Spinal cord (tissue), 10 donors: ENCODE measurements at places on chromosomes 6 and 20. TPM values are rescaled to one million over a fixed set of nuclear protein-coding genes. Genes with fewer than 3 reads are reported as not detected.

C6orf52 gene
- polyA plus RNA-seq, result 7.6 TPM

RHAG gene
- polyA plus RNA-seq, result 0.27 TPM

- DNase-seq, result no peak
Measured at GRCh38 chr6:163370464-163371117, 43.9 kb upstream of the QKI start.

DNA sequence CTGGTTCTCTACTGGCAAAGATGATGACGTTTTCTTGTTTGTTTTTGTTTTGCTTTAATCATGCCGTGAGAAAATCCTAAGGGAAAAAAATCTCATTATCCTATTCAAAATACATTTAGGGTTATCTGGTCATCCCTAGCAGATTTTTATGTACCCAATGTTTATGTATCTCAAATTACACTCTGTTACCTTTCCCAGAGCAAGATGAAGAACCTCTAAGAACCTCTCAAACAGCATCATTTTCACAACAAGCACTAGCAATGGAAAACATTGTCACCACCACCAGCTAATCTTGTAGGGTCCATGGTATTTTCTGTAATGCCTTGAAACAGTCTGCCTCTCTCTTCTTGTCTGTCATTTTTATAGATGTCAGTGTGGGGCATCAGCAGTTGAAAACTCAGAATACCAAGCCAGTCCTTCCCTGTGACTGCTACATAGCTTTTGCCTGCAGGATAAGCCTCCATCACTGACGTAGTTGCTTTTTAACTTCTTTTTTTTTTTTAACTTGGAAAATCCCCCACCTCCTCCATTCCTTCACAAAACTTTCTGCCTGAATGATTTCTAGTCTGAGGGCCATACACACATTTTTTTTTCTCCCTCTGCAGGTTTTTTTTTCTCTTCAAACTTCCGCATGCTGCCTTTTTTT, 2.4 kb upstream of the SNAP25 start:
- DNase-seq, result no peak

- no peak for DNase-seq
Measured at GRCh38 chr6:39686976-39687375, 38.2 kb downstream of the KIF6 start.

DNA sequence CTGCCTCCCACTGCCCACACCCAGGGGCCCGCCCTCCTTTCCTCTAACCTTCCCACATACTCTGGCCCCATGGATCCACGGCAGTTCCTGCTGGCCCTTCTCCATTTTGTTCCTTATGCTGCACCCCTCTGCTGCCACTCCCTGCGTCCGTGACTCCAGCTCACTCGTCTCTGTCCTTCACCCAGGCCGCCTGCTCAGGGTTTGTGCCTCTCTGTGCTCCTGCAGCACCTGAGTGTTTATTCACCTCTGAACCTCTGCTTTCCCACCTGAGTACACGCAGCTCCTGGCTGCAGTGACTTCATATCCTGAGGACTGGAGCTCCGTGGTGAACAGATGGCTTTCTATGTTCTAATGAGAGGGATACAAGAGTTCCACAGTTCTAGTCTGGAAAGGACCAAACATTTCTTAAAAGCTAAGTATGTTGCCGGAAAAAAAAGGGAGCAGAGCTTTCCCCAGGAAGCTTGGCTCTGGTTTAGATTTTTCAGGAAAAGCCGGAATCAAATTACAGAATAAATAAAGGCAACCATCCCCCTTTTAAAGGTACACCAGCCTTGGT, 1.5 kb upstream of the GNRH2 start:
- no peak for DNase-seq

DNA sequence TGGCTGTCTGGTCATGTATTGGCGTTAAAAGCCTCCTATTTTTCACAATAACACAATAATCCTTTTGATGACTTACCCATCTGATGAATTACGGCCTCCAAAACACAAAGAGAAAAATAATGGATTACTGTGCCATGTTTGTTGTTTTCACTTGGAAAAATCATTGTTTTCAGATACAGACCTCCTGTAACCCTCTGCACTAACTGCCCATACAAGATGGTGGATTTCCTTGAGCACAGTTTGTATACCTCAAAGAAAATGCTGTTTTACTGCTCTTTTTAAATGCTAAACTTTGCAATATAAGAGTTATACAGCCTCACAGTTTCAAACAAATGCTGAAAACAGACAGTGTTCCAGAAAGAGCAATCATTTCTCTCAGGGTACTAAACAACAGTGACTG, 61.0 kb downstream of the SMLR1 start:
- no peak for DNase-seq

DNA sequence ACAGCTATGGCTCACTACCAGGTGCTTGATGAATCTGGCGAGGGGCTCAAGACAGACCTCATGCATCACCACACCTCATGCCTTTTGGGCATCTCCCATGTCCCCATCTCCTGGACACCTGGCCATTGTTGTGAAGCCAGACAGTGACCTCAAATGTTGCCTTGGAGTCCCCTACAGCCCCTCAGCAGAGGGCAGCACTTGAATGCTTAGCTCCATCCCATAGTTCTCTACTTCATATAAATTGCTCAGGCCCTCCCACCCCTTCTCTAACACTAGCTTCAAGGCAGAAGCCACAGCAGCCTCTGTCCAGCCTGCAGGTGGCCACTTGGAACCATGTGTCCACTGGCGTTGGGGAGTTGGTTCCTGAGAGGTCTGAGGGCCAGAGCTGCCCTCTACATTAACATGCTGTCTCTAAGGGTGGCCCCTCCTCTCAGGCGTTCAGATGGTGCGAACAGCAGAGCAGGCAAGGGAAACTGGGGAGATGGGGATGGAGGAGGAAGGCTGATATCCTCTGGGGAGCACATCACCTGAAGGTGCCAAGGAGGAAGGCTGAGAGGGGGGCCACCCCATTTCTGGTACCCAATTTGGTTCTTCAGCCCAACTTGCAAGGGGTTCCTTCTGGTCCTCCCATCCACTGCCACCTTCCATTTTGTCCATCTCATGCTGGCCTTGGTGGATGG, 31.3 kb downstream of the MOCS1 start:
- no peak for DNase-seq

DNA sequence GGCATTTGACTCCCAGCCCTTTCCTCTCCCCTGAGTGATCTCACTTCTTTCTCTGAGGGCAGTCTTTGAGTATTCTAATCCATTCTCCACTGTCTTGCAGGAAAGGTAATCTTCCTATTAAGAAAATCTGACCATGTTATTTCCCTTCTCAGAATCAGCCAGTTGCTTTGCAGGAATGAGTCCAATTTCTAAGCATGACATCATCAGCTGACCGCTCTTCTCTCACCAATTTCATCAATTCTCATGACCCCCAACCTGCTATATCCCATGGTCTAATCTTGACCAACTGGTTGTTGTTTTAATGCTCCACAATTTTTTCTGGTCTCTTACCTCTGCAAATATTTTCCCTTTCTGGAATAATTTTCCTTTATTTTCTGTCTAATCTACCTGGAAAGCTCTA, 73.4 kb downstream of the FAM229B start:
- no peak for DNase-seq

- DNase-seq, result peak; percentile 28
Measured at GRCh38 chr6:162852840-162853577, 125.2 kb downstream of the PACRG start.

GRCh38 chr6:52389626-52390360, 27.8 kb downstream of the PAQR8 start:
- no peak for DNase-seq
